ENCODE measurements at places on chromosomes 4 and X.

GRCh38 chr4:139304920-139305319 lies 2.6 kb upstream of the NDUFC1 start:
- no peak for DNase-seq

GRCh38 chr4:146095091-146095690 lies 80.3 kb upstream of the LSM6 start:
- no peak for DNase-seq

DNA sequence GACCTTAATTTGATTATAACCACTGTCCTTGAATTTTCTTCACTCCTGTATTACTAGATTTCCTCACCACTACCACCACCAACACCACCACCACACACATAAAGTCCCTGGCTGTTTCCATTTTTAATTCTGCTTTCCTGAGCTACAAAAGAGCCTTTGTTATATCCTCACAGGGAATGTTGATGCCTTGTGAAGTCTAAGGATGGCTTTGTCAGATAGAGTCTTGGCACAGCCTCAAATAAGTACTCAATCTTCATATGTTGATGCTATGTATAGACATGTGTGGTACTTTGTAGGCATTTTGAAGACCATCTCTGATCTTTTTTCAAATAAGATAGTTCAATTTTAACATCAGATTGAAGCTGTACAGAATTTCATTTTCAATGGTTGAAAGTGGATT lies 1016.7 kb upstream of the LCORL start:
- DNase-seq, result no peak

DNA sequence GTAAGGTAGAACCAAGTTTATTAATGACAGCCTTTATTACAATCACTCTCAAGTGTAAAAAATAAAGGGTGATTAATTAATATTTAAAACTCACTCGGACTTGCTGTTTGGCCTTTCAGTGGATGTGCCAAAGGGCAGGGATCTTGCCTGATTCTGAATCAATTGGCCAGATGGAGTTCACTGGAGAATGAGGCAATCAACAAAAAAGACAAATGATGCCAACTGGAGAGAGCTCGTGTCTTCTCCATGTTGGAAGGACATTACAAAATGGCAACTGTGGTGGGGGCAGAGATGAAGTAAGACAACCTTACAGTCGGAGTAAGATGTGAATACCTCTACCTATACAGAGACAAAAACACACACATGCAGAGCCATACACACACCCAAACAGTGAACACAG lies 188.0 kb downstream of the TSPAN5 start:
- DNase-seq, result no peak

- no peak for DNase-seq
Measured at GRCh38 chr4:113524096-113524495, 237.4 kb downstream of the CAMK2D start.

DNA sequence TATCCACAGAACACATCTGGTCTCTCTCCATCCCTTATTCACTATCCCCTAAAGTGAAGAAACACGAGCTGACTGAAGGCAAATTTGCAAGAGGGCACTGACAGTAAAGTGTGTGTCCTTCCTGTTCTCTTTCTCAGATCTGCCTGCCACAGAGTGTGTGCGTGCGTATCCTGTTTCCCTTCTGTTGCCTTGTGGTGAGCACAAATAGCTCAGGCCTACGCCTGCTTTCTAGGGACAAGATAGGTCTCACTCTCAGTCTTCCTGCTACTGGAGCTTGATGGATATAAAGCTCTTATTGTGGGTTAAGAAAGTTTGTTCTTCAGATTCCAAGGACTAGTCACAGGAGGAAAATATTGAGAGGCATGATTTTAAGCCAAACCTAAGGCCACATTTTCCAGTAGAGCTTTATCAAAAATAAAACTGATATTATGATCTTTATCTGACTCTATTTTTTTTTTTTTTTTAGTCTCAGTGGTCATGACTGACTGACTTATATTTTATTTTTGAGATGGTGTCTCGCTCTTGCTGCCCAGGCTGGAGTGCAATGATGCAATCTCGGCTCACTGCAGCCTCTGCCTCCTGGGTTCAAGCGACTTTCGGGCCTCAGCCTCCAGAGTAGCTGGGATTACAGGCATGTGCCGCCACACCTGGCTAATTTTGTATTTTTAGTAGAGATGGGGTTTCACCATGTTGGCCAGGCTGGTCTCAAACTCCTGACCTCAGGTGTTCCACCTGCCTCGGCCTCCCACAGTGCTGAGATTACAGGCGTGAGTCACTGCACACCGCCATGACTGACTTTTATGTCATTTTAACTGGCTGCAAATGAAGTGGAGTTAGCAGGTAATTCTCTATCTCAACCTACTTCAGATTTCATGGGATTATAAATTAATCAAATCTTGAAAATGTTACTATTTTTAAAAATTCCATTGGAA lies 140.3 kb upstream of the SH3RF1 start:
- DNase-seq, result no peak

DNA sequence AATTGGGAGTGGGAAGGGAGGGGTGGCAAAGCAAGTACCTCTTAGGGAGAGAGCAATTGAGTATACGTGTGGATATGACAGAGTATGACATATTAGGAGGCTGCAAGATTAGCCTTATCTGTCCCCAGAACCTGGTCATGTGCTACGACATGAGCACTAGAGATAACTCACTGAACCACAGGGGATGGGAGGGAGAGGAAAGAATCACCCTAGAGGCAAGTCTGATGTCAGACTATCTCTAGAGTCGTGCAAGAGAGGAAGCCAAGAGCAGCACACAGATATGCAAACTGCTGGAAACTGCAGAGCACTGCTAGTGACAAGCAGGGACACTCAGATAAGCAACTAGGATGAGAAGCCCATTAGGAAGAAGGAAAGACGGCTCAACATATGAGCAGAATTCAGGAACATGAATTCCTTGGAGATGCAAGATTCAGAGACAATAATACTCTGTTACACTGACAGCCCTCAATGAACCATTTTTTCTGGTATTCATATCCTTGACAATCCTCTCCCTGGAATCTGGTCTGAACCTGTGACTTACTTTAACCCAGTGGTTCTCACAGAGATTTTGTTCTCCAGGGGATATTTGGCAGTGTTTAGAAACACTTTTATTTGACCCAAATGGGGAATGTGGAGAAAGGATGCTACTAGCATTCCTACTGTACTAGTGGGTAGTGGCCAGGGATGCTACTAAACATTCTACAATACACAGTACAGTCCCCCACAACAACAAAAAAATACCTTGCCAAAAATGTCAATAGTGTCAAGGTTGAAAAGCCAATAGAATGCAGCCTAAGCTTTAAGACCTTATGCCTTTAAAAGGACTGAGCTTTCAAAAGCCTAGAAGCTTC lies 84.0 kb upstream of the BMP2K start:
- no peak for DNase-seq

- DNase-seq, result no peak
Measured at GRCh38 chr4:182748949-182749348, 168.2 kb downstream of the DCTD start.

DNA sequence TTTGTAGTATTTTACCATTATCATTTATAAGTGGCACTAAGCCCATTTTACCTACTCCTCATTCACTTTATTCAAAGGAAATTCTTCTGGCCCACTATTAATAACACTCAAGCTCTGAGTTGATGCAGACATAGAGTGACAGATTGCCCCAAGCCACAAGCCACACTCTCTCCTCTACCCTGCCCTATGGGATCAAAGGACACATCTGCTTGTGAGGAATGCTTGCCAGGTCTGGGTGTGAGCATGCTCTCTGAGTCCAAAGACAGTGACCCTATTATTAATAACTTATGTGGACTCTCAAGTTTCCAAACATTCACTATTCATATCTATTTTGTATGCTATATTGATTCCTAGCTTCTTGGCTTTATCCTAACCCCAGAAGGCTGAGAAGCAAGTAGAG lies 18.5 kb downstream of the ETNPPL start:
- no peak for DNase-seq

DNA sequence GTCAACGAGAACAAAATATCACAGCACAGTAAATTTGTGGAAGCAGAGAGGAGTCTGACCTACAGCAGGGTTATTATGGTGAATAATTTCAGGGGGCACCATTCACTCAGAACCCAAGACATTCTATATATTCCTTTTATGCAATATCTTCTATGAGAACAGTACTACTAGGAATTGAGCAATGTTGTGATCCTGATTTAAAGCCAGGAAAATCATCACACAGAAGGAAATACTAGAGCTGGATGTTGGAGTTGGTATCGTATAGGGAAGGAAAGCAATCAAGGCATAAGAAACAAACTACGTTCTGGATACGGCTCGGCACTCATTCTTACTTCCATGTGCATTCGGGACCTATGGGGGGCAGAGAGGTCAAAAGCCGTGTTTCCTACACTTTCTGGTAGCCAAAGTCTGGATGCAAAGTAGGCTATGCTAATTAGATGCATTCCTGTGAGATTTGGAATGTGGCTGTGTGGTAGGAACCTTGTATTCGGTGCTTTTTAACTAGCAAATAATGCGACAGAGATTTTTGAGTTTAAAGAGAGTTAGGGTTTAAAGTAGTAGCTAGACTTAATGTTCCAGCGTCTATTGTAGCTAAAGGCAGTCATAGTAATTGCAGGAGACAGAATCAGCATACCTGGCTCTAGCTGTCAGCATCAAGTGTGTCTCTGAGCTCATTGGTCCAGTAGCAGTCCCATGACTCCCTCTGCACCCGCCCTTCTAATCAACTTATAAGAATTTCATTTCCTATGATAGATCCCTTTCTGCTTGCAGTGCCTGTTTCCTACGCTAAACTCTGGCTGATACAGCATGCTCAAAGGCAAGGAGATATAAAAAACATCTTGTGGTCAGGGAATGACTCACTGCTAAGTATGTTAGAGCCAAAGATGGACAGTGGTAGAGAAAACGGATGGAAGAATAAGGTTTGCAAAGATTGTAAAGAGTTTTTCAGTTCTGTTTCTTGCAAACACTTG lies 43.3 kb upstream of the PDGFC start:
- no peak for DNase-seq

GRCh38 chr4:57085278-57085677 lies 24.9 kb downstream of the IGFBP7 start:
- DNase-seq, result no peak

- no peak for DNase-seq
Measured at GRCh38 chr4:133776961-133777360, 424.6 kb downstream of the PABPC4L start.

DNA sequence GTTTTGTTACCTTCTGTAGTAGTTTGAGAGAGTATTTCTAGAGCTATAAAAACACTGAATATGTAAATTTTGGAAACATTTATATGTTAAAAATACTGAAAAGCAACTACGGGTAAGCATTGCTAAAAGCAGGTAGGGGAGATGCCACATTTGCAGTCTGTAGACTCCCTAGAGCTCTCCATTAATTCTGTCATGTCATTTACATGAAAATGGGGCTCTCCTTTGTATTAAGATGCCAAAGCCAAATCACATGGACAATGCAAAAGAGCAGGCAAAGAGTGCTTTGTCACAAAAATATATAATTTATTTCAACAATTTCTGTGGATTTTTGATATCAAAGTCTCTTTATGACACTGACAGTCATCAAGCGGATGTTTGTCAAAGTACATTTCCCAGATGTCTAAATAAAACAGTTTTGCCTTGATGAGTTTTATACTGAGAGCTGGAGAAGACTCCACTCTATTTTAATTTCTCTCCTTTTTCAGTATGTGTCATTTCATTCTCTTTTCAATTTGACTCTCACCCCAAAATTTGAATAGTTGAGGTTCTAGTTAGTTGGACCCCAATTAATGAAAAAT lies 51.8 kb downstream of the LDB2 start:
- no peak for DNase-seq

DNA sequence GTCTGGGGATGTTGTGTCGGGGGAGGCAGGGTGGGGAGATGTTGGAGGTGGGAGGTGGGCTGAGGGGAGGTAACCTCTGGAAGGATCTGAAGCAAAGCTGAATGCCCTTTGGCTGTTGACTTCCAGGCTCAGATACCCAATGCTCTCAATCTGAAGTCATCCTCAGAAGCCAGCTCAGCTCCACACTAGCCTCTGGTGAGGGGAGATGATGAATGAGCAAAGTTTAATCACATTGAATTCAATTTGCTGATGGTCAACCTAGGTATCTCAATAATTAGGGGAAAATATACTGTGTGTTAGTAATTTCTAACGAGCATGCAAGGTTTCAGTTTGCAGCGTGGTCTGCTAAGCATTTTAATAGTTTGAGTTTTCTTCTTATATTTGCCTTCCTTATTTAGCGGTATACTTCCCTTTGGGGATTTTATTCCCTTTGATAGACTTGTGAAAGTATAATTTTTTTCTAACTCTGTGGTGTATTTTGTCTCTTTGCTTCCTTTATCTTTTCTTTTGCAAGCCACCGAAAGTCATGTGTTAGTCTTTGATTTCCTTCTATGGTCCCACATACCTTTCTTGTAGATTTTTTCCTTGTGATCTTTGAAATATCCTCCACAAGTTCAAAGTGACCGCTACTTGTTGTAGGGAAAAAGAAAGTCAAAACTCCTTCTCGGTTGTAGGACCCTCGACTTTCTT lies 146.3 kb upstream of the LEF1 start:
- no peak for DNase-seq
